Large intestine (tissue), 12 donors: ENCODE measurements at places on chromosomes 6 and 20. TPM values are rescaled to one million over a fixed set of nuclear protein-coding genes. Genes with fewer than 3 reads are reported as not detected.

GRCh38 chr6:33983109-33983716 lies 162.7 kb downstream of the GRM4 start:
- peak; percentile 41 for DNase-seq

DNA sequence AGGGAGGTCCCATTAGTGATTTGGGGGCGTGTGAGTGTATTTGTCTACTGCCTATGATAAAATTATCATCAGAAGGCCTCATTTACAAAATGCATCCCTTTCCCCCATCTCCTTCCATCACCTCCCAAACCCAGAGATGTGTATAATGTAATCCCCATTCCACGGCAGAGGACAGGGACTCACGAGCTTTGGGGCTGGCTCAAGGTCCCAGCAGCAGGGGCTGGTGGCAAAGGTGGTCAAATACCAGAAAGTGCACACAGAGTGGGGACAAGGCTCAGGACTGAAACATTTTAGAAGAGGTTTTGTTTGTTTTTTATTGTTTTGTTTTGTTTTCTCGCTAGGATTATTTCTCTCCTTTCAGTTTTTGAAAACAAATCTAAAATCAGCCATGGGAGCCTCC lies 68.5 kb upstream of the TOP1 start:
- no peak for DNase-seq

DNA sequence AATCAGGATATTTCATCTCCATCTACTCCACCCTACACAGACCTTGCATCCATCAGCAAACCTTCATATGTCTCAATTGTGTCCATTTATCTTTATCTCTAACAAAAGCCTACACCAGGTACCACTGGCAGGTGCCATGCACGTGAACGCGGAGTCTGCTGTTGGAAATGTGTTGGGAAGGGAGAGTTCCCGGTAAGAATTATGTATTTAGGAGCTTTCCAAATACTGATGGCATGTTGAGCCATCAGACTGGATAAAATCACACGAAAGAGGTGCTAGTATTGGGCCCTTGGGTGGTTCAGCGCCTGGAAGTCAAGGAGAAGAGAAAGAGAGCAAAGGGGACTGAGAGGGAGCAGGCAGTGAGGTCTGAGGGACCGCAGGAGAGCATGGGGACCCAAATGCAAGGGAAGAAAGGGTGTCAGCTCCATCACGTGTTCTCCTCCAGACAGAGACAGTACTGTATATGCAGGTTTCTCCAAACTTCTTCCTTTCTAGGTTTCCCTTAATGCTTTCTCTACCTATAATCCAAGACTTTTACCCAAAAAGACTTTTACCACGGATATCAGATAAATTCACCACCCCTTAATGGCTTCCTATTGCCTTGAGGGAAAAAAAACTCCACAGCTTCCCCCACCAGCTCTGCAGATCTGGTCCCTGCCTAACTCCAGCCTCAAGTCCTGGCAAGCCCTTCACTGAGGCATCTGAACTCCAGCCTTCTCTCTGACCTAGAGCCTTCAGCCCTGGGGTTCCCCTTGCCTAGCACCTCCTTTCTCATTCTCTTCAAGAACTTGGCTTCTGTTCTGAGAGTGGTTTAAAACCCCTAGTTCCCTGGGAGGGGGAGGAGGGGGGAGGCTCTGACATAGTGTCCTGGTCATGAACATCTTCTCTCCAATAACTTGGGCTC lies 4.8 kb upstream of the ZNF217 start:
- DNase-seq = no peak

DNA sequence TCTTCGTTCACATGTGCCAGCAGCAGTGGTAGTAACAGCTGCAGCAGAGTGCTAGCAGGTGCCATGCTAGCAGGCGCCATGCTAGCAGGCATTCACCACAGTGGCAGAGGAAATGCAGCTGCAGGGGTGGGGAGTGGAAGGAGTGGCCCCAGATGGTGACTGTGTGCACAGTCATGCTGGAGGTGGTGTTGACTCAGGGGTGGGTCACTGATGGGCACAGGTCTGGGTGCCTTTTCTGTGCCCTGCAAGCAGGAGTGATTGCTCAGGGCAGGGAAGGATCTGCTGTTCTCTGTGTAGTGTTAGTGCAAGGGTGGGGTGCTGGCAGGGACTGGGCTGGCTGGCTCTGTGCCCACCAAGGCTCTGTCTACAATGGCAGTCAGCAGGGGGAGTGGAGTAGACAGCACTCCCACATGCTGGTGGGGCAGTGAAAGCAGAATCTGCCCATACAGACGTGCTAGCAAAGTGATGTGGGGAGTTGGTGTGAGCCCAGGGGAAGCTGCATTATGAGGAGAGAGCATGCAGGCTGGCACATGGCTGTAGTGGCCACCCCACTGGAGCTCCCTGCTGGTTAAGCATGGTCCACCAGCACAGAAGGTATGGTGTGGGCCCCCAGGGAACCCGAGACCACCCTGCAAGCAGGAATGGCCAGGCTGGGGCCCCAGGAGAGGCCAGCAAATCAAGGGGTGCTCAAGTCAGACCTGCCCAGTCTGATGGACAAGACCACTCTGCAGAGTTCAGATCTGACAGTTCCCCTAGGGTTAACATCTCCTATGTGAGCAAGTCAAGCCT lies 11.4 kb upstream of the TSPYL4 start:
- no peak for DNase-seq

- DNase-seq = peak; percentile 73
Observed at GRCh38 chr6:116631379-116631990, 15.2 kb downstream of the RSPH4A start.

DNA sequence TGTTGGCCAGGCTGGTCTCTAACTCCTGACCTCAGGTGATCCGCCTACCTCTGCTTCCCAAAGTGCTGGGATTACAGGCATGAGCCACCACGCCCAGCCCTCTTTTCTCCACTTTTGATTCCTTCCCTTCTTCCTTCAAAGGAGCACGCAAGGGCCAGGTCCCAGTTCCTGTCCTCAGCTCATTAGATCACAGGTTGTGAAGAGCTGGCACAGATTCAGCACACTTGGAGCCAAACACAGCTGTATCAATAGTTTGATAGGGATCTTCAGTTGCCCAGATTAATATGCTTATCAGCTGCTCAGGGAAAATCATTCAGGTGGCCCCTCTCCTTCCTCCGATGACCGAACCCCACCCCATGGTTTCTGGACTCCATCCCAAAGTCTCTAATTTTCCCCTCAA lies 14.4 kb upstream of the SLC22A23 start:
- no peak for DNase-seq

GRCh38 chr6:112338166-112338709 lies 8.9 kb upstream of the RFPL4B start:
- no peak for DNase-seq

DNA sequence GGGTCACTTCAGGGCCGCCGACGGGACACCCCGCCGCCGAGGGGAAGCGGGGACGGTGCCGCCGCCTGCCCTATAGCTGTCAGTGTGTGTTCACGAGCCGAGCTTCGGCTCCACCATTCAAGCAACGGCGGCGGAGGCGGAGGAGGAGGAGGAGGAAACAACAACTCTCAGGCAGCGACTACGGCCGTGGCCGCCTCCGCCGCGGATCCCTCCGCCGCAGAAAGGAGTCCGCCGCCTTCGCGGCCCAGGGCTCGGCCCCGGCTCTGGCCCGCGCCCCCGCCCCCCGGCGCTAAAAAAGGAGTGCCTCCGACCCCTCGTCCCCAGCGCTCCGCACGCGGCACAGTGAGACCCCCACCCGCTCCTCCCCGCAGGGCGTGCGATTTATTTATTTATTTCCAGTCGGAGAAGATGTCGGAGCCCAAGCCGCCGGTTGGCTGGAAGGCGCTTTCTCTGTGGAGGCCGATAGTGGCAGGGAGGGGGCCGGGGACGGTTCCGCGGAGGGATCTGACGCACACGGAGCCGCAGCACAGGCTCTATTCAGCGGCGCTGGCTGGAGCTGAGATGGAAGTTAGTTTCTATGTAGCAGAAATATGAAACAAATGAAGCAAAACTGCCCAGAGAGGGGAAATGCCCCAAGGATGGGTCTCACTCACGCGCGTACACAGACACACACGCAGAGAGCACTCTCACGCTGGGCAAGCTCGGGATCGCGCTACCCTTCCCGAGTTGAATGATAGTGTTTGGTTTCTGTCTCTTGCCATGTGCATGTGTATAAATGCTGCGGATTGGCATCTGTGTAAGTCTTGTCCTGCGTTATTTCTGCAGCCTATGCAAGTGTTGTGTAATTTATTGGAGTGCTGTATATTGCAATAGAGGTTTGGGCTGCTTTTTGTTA lies at the start of gene PHIP:
TSS of gene PHIP (minus strand) at position 180 of the 895 bp plus-strand sequence. CDS start 186 bp downstream, outside the sequence.
- DNase-seq = peak; percentile 98

DNA sequence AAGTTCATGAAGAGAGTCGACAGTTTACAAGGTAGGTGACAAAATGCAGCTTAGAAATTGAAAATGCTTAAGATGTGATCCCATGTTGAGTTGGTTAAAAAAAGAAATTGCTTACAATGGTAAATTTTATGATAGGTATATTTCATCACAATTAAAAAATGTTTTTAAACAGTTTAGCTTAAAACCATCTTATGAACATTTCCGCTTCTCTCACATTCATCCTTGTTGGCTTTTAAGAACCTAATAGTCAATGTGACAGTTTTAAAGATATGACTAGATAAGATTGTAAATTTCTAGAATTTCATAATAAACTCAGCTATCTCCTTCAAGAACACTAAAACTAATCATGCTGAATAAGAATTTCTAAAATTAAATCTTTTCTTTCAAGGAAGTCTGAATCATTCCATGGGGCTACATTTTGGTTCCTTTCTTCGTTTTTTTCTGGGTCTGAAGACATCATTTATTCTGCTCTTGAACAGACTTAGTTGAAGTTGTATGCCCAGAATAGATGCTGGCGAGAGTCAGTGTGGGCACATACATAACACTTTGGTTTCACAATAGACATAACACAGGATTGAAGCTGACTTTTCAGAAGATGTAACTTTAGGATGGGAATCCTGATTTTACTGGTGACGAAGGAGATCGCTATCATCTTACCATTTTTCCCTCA lies 35.9 kb upstream of the LTV1 start:
- DNase-seq = no peak

Gene PPP1R14C
- 2.9 TPM for polyA plus RNA-seq

Gene BANF2
- polyA plus RNA-seq = not detected

Gene NKX2-2
- polyA plus RNA-seq = 4.1 TPM

Gene RPL10A
- 2,412 TPM for polyA plus RNA-seq

Gene CGA
- 0.04 TPM for polyA plus RNA-seq
